ENCODE measurements at places on chromosomes 2 and 18.

DNA sequence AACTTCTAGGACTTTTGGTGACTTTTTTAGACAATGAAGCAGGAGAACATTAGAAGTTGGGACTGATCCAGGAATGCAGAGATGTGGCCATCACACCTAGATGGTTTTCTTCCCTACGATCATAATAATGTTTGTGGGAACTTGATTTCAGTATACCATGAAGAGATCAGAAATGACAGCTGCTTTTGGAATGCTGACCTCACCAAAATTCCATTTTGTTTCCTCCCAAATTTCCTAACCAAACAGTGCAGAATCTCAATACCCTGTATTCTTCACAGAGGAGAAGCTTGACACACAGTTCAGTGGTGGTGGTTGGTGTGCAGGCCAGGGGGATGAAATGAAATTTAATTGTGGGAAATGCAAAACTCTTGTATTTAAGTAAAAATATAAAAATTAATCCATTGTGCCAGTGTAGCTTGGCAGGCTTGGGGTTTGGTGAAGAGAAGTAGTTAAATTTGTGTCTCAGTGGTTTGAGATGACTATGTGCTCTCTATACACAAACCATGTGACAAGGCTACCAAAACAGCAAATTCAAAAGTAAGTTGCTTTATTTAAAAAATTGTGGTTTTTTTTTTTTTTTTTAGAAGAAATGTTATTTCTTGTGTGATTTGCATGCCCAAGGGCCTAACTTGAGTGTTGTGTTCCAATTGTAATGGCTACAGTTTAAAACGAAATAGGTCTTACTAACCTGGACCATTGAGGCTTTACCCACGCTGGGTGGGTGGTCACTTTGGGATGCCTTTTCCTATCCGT, 252.4 kb downstream of the LPIN1 start:
- DNase-seq = no peak

GRCh38 chr2:41000906-41001305, 549.0 kb upstream of the SLC8A1 start:
- DNase-seq = no peak

DNA sequence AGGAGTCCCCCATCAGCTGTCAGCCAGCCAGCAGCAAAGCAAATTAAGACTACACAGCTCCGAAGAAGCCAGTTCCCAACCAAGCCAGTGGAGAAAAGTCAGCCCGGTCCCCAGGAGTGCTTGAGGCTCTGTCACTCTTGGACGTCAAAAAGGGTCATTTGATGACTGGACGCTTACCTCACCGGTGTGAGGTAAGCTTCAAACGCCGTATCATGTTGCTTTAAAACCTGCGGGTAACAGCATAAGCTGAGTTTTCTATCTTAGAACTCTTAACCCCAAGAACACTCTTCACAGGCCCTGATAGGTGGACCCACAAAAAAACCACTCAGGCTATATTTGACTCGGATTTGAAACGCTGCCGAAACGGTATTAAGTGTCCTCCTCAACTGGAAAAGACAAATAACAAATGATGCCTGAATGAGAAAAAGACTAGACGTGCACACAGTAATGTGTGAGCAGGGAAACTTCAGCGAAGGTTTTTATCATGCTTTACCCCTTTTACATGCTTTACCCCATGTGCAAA, 682 bp upstream of the LNPK start:
- no peak for DNase-seq

DNA sequence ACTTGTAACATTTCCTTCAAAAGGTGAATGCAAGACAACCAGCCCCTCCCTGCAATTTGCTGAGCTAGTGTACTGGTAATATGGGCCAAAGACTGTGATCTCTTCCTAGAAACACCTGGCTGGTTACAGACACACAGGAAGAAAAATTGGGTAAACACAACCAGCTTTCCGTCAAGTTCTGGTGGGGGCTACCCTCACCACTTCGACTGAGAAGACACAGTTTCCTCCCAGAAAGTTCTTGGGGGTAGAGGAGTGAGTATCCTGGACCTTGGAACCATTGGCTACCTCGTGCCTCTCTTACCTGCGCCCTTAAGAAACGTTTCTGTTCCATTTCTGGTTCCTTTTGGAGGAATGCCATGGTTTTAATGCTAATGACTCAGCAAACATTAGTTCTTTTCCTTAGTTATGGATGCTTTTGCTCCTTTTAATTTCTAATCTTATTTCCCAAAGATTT, 120.9 kb upstream of the DLX2 start:
- no peak for DNase-seq

DNA sequence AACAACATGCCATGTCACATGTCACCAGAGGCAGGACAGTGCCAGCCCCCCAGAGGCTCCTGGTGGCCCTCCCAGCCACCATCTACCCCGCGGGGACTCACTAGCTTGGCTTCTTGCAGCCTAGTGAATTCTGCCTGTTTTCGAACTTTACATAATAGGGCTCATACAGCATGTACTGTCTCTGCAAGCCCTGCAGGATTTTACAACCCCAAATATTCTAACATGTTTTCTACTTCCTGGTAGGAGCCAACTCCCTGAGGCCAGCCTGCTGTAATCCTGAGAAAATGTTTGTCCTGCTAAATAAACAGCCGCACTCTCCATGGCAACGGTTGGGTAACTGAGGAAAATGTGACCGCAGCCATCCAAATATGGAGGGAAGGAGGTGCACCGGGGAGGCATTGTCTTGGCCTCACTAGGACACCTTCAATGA, 2.7 kb downstream of the PER2 start:
- peak; percentile 65 for DNase-seq

- no peak for DNase-seq
These were observed 49.3 kb upstream of the DNAJC10 start for GRCh38 chr2:182666674-182667314.

DNA sequence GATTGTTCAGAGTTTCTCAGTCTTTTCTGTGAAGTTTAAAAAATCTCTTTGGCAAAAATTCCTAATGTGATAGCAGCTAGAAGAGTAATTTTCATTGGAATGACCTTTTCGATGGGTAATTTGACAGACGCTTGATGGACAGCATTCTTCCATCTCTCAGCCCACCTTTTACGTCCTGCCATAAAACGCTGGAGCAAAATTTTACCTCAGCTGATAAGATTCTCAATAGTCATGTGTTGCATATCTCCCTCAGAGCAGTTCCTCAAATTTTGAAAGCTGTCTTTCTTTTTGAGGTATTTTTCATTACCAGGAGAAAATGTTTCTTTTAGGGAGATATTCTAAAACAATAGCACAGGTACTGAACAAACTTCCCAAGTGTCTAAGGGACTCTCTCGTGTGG, 441.4 kb downstream of the PARD3B start:
- DNase-seq = no peak

DNA sequence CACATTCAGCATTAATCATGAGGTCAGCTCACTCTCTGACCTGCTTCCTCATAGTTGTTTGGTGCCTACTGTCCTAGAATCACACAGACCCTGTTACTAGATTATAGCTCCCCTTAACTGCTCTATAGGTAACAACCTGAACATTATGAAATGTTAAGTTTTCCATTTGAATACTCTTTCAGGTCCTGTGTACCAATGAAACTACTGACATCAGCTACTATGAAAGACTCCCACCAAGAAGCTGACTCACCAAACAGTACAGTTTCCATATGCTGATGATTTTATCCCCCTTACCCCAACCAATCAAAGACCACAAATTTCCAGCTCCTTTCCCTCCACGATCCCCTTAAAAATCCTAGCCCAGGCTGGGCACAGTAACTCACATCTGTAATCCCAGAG, 56.3 kb downstream of the SRBD1 start:
- no peak for DNase-seq

DNA sequence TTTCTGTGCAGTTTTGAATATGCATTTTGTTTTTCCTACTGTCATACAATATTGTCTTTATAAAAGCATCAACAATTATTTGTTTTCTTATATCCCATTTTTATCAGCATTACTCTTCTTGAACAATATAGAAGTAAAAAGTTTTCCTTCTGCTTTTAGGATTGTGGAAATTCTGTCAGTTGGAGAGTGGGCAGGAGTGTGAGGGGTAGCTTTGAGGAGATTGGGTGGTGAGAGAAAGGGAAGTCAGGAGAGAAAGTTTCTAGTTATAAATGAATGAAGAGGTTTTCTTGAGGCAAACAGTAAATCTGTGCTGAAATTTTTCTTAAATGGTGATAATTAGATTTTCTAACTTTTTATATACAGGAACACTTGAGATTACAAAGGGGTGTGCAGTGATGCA, 151.7 kb upstream of the NOSTRIN start:
- DNase-seq = no peak

DNA sequence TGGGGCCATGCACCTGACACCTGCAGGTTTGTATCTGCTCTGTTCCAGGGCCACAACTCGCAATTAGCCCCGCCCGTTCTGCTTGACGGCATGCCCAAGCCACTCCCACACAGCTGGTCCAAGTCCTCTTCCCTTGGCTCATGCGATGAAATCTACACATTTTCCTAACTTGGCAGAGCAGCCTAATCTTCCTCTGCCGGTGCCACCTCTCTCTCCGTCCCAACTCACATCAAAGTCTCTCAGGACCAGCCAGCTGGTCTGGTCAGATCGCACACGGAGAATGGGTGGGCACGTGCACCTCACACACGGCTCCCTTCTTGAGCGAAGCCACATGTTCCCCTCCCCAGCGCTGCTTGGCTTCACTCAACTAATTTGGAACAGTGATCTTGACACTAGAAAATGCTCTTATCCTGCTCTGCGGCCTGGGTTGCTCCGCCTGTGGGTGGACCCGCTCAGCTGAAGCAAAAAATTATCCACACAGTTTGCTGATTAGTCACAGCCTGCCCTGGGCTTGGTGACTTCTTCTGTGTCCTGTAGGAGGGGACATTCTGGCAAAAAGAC, 176.7 kb downstream of the NRP2 start:
- DNase-seq = no peak

- DNase-seq = no peak
These were observed 29.0 kb downstream of the TRABD2A start for GRCh38 chr2:84851876-84852275.

DNA sequence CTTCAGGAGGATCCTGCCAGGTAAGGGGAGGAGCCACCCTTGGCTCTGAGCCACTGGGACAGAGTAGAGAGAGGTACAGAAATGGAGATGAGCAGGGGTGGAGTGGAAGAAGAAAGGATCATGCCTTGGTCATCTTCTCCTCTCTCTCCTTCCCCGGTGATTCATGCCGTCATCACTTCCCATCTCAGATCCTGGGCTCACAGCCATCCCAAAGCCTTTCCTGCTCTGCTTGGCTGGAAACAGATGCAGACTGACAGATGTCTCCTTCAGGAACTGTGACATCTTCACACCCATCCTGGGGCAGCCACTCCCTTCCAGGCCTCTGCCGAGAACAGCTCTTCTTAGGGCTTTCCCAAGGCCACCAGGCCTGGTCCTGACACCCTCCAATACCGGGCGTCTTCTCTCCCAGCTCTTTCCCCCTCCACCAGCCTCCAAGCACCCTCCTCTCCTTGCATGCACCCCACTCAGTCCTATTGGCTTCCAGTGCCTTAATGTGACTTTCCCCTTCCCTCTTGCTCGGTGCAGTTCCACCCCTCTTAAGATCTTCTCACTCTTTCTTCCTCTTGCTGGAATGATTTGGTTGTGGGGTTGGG, 58.3 kb upstream of the TNP1 start:
- DNase-seq = no peak

- DNase-seq = no peak
These were observed 6.7 kb upstream of the IAH1 start for GRCh38 chr2:9467687-9468086.

- DNase-seq = no peak
These were observed 753 bp upstream of the HOXD3 start for GRCh38 chr2:176156301-176156806.

GRCh38 chr2:157333304-157334047, 7.9 kb upstream of the ERMN start:
- no peak for DNase-seq
